Natural killer cell (primary cell): ENCODE measurements at places on chromosomes 3 and 15. TPM values are rescaled to one million over a fixed set of nuclear protein-coding genes. Genes with fewer than 3 reads are reported as not detected.

Gene AADACL2
- total RNA-seq, result not detected

Gene MST1R
- 2.2 TPM for total RNA-seq

Gene GASK1A
- total RNA-seq, result 0.12 TPM

Gene PRICKLE2
- total RNA-seq, result 1.8 TPM
